ENCODE measurements at places on chromosomes 3 and 15.
A peak's percentile ranks its signal among the peaks of the same experiment; 100 is the strongest.

DNA sequence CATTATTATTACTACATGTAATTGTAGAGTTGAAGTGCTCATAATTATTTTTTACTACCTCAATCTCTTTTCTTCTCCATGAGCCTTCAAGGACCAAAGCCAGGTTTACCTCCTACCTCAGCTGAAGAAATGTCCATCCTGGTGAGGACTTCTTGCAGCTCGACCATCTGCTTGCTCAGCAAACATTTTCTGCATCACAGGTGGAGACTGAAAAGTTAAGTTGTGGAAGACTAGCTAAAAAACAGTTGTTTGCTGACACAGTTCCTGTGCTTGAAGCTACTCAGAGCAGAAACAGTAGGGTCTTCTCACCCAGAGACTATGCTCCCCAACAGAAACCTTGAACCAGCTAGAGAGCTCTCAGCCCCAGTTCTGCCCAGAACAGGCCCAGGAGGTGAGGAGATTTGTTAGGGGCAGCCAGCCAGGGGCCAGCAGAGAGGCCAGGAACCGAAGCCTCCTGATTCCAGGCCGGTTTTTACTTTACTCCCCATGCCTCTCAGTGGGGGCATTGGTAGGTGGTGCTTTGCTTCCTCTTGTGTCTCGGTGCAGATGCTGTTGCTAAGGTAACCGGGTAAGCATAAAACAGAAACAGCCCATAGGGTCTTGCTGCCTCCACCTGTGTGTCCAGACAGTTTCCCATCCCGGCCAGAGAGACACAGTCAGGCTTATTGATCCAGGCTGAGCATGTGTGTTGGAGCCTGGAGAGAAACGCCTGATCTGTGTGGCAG lies 54.9 kb downstream of the CCNL1 start:
- DNase-seq: no peak

DNA sequence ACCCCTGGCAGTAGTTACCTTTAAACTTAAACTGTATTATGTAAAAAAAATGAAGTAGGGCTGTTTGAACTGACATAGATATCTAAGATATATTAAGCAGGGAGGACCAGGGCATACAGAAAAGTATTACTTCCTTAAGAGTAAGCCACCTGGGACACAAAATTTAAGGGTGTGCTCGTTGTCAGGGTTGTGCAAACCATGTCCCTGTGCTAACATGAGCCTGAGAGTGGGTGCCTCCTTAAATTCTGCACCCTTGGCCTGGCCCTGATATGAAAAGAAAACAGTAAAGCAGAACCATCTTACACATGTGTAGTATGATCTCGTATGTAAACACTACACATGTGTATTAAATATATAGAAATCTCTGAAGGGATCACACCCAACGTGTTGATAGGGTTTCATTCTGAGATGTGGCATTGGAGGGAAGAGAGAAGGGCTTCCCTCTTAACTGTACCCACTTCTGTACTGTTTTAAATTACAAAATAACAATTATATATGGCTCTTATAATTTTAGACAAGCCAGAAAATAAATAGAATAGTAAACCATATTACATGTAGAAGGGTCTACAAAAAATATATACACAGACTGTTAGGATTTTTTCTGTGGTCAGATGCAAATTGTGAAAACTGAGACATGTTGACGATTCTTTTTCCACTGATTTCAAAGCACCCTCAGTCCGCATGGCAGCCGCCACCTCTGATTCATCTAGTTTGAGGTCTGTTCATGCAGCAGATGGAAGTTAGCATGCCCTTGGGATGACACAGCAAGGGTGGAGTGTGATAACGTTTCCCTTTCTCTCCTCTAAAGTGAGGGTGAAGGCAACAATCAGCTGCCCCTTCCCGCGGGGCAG lies 400.8 kb upstream of the PROK2 start:
- no peak for DNase-seq

DNA sequence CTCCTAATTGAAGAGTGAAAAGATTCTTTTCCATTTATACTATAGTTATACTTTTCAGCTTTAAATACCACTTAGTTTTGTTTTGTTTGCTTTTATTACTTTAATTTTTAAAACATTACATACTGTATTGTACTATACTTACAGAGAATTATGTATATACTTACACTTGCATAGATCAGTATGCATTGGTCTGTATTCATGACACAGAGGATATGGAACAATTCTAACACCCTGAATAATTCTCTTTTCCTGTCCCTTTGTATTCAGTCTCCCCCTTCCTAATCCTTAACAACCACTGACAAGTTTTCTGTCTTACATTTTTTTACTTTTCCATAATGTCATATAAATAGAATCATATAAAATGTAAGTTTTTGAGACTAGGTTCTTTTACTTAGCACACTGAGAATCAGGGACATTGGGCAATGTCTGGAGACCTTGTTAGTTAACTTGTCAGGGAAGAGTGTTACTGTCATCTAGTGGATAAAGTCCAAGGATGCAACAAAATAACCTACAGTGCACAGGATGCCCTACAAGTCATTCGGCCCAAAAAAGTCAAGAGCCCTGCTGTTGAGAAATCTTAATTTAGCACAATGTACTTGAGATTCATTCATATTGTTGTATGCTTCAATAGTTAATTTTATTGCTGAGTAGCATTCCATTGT lies 95.7 kb upstream of the MCTP2 start:
- DNase-seq: no peak

DNA sequence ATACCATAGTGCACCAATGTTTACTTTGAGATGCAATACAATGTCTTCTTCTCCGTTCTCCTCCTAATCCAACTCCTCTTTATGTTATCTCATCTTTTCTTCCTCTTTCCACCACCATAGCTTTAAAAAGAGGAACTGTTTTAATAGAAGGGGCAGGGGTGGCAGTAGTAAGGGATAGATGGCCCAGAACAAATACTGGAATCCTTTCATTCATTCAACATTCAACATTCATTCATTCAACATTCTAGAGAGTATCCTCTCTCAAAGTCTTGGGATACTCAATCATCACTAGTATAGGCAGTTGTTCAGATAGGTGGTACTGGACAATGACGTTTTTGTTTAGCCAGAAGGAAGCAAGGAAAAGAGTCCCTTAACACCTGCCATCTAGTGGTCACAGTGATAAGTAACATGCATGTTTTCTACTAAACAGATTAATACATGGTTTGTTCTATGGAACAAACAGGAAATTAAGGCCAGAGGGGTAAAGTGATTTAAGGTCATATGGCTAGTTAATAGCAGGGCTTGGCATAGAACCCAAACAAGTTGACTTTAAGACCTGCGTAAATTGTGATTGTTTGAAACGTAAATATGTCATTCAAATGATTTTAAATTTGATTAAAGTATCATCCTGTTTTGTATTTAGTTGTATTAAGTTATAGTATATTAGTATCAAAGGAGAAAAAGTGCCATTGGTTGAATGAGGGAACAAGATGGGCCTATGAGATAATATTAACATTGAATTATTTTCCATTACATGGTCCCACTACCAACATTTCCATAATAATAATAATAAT lies 26.9 kb upstream of the EHHADH start:
- peak; percentile 69 for DNase-seq

DNA sequence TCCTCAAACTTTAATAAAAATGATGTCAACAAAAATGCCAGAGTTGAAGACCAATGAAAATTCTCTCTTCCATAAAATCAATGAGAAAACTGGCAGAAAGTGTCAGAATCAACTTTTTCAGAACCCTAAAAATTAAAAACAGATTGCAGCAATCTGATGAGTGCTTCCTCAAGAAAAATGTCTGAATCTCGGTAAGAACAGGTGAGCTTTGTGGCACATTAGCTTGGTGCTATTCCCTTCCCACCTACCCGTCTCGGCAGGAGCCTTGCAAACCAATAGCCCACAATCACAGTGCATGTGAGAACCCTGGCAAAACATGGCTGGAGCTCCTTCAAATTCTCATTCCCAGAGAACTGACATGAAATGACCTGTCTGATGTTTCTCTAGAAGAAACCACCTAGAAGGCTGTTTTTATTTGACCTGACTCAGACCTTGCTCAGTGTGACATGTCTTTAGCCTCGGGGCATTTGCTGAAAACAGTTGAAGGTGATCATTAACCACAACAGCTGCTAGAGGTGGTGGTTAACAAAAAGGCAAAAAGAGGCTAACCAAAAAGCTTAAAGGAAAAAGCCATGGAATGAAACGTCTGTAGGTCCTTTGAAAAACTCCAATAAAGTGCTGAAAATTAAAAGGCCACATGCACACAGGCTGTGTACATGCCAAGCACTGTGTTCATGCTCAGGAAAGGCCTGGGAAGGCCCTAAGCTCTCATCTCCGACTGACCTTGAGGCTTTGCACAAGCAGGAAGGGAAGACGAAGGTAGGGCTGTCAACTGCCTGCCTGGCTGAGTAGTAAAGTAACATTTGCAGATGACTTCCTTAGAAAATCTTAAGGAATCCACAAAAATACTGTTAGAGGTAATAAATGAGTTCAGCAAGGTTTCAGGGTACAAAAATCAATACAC lies 253.0 kb upstream of the NSMCE3 start:
- DNase-seq: no peak
